ENCODE measurements at places on chromosomes 7 and 10.

DNA sequence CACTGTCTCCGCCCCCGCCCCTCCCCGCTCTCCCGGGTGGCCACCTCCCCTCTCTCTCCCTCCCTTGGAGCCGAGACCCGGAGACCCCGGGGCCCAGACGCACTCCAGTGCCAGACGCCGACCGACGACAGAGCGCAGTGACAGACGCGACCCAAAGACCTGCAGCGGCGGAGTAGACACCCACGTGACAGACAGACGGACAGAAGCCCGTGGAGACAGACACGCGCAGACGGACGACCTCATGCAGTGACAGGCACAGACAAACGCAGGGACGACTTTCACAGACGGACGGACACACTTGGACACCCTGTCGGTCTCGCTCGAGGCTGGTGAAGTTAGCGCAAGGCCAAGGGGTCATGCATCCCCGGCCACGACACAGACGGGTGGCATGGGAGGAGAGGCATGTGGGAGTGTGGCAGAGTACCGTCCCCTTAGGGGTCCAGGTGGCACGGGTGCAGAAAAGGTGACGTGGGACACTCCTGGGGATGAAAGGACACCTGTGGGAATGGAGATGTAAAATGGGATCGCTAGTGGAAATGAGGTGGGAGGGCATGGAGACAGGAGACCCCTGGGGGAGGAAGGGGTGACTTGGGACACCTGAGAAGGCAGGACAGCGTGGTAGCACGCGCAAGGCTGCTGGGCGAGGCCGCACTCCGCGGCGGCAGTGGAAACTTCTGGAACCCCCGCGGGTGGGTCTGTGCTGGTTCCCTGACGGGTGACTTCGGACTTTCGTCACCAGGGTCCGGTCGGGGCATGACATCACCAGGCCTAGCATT lies 456 bp upstream of the ACHE start:
- DNase-seq: no peak

- no peak for DNase-seq
Measured at GRCh38 chr10:131159771-131160170, 151.8 kb downstream of the TCERG1L start.

DNA sequence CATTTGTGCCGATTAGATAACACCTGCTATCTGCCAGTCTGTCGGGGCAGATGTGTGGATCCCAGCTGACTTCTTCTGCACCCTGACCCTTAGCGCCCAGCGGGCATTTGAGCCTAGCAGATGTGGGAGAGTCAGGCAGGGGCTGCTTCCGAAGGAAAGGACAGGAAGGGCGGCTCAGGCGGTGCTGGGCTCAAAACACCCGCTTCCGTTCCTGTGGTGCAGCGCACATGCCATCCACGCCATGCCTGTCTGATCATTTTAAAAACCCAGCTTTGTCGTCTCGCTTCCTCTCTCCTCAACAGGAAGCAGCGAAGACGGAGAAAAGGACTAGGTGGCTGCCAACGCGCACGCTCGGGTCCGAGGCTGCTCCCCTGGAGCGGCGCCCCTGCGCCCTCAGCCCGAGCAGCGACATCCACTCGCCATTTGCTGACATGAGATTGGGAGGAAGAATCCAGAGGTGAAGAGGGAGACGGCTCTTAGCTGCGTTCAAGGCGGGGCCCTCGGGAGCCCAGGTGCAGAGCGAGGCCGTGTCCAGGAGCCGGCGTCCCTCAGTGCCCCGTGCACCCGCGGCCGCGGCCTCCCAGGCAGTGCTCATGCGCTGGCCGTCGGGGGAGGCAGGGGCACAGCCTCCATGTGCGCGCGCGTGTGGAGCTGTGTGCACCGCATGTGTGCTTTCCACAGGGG lies 5.9 kb upstream of the BHLHA15 start:
- DNase-seq: no peak

- DNase-seq: no peak
Measured at GRCh38 chr10:51073453-51074237, 642 bp upstream of the PRKG1 start.

Data from NCI-H2081 treated with DMSO at 0.1 percent for 48 hours (cell line).